Fibroblast of skin of back (primary cell): ENCODE measurements at places on chromosomes 13 and 19.

DNA sequence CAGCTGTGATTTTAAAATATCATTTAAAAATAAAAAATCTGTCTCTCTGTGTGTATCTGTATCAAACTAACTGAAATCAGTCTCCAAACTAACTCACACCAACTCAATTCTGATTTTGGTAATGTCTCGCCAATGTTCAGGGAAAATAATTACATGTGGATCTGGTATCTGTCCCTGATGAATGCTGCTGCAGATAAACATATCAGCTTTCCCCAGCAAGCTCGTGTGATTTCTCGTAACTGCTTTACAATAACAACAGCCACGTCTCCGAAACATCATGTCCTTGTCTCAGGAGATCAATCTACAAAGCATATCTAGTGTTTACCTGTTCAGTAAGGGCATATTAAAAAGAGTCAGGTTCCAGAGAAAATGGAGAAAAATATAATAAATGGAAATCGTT, 129.0 kb downstream of the IRS2 start:
- DNase-seq, result no peak

- no peak for DNase-seq
These were observed 1459.3 kb downstream of the UQCRFS1 start for GRCh38 chr19:27753622-27754021.

DNA sequence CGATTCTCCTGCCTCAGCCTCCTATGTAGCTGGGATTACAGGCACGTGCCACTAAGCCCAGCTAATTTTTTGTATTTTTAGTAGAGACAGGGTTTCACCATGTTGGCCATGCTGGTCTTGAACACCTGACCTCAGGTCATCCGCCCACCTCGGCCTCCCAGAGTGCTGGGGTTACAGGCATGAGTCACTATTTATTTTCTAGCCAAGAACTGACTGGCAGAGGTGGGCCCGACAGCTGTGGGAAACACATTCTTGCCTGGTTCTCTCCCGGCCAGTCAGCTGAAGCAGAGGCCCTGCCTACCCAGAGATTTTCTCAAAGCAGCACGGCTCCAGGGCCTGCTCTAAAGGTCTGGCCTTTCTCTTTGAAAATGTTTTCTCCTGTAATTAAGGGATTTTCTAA, 108.0 kb downstream of the KCTD15 start:
- DNase-seq, result no peak

DNA sequence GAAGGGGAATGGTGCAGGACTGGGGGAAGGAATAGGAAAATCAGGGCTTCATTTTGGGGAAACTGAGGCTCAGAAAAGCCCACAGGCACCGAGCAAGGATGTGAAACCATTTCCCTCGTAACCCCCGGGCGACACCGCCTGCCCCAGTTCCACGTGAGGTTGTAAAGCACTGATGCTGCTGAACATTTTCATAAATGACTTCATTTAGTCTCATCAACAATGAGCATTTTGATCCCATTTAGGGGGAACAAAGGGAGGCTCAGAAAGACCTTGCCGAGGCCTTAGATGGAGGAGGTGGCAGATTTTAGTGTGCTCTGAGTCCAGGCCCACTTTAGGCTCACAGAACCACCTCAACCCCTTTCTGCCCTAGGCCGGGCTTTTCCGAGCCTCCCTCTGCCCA, 20.5 kb upstream of the FBXO27 start:
- DNase-seq, result no peak

DNA sequence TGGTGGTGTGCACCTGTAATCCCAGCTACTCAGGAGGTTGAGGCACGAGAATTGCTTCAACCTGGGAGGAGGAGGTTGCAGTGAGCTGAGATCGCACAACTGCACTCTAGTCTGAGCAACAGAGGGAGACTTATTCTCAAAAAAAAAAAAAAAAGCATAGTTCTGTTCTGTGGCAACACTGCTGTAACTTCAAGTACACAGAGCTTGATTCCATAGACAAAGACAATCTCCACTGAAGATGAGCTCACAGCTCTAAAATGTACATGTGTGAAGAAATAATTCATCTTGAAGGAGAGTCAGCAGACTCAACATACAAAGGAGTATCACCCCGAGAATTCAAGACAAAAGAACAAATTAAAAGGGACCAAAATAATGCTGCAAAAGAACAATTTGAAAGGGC, 47.8 kb downstream of the KCTD15 start:
- no peak for DNase-seq

- no peak for DNase-seq
These were observed 161.6 kb downstream of the KDM4B start for GRCh38 chr19:5130371-5131030.

DNA sequence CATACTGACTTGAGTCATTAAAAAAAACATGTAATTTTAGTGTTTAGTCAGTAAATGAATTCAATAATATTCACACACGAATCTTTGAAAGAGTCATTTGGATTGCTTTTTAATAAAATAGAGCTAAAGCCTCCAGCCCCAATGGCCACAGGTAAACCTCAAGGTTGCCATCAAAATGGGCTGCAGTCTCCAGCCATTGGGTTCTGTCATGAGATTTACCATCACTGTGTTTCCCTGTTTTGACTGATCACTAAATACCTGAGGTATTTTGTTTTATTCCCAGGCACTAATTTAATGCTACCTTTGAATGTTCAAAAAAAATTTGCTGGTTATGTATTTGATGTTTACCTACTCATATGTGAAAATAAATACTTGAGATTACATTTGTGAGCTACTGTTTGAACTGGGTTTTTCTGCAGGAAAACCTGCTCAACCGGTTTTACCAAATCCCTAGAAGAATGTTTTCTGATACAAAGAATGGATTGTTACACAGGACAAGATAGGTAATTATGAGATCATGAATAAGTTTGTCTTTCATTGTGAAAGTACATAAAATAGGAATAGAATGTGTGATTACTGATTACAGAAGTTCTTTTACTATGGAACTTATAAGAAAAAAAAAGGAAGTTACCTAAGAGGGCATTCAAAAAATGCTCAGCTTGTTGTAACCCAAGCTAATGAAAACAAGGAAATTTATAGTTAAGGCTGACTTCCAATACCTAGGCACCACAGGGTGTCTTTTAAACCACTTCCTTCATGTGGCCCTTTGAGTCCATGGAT, 391.3 kb downstream of the EFNB2 start:
- no peak for DNase-seq

DNA sequence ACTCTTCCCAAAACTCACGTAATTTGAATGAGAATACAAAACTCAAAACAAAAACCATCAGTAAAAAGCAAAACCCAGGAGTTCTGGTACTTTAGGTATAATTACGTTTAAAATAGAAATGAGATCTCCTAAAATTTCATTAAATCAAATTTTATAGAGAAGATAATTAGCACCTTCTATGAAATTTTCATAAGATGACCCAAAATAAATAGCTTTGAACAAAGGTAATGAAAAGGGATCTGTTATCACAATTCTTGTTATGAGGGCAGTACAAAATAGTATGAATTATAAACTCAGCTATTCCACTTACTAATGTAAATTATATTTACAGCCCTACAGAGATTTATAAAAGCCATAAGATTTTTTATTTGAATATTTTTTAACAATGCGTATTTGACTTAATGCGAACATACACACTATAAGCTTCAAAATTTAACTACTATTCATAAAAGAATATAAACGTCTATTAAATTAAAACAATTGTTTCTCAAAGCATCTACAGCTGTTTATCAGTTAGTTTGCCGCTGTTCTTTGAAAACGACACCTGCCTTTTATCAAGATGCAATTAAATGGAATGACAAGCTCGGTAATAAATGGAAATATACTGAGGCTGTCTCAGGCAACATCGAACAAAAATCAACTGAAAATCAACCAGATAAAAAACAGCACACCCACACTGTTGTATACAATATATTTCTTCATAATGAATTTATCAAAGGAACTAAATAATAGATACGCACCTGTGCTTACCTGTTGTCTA, 63.8 kb downstream of the KCNRG start:
- no peak for DNase-seq

GRCh38 chr13:101346942-101347728, 69.2 kb downstream of the NALCN start:
- no peak for DNase-seq

DNA sequence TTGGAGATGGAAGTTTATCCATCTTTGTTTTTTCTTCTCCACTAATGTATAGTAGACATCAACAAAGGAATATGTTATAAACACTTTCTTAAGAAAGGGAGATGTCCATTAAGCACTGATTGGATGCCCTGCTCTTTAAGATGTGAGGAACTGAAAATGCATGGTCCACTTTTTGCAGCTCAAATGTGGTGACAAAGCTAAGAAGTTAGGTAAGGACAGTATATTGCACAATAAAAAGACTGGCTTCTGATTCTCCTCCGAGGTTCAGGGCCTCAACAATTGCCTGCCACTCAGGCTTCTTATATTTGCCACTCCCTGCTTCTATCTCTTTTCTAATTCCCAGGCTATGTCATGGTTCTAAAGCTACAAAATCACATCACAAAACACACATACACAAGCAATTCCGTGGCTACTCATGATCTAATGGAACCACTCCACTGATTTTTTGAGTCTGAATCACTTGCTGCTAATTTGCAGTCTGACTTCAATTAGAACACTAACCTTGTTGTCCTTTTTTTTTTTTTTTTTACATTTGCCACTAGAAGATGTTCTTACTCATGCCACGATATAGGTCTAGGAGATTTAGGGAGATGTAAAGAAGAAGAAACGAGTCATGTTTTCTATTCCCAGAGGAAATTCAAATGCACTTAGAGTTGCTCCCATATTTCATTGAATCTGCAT, 29.6 kb upstream of the TNFSF11 start:
- peak; percentile 30 for DNase-seq

DNA sequence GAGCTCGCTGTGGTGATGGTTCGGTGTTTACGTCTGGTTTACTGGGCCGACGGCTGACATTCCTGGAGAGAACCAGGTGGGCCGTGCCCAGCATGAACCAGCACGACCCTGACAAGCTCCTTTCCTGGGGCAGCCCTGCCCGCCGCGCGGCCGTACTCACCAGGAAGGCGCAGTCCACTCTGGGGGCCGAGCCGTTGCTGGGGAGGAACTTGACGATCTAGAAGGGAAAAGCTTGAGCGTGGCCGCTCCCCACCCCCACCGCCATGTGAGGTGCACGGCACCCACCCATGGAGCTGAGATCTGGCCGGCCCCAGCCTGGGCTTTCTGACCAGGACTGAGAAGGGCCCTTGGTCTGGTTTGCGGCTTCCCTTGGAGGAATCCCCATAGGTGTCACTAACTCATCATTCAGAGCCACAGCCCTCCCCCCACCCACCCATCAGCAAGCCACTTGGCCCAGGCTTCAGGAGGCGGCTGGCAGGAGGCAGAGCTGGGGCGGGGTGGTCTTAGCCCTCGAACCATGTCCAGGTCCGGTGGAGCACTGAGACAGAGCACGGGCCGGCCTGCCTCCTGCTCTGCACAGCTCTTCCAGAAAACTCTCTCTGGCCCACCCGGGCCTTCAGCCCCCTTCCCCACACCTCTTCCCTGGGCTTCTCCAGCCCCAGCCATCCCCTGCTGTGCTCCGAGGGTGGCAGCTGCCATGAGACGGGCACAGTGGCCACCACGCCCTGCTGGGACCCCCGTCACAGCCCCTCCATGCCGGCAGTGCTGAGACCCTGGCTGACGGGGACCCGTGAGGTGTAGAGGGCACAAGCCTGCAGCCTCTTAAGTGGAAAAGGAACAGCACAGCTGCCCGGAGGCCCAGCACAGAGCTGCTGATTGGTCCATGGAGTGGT, 6.2 kb downstream of the ATP4B start:
- no peak for DNase-seq

DNA sequence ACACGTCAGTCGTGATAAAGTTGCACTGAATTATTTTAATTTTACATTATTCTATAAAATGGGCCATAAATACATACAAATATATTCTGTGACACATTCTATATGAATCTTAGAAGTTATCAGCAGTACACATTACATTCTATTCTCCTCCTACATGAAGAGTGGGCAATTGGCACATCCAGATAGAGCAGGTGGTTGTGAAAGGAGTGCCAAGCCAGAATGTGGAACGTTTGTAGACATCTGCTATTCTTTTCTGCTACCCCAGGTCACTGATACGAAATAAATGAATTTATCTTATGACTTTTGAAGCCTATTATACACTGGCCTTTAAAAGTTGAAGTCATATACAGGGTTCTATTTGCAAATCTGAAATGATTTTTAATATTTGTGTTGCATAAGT, 373.2 kb downstream of the PCDH17 start:
- DNase-seq, result no peak

- DNase-seq, result peak; percentile 42
These were observed 330.8 kb downstream of the DLEU7 start for GRCh38 chr13:50512474-50513299.

GRCh38 chr19:28553005-28553404, 659.9 kb downstream of the UQCRFS1 start:
- DNase-seq, result peak; percentile 24

GRCh38 chr19:58274771-58275201, 4.0 kb upstream of the ZNF8 start:
- no peak for DNase-seq

GRCh38 chr13:95129004-95129403, 172.2 kb downstream of the ABCC4 start:
- no peak for DNase-seq
